ENCODE measurements at places on chromosomes 2 and 18.

DNA sequence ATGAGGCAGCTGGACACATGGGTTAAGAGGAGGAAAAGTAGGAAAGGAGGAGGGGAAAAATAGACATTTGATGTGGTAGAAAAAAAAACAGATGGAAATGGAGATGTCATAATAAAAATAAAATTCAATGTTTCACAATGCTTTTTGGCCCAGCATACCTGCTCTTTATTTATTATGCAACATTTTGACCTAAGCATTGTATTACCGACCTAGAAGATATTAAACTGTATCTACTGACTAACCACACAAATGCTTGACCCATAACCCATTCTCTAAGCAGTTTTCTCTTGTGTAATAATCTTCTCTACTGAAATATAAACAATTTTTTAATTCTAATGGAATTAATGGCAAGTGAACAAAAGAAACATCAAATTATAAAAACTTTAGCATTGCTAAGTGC, 362.3 kb downstream of the FBXO15 start:
- DNase-seq: no peak

GRCh38 chr2:112688086-112688880, 32.5 kb upstream of the NT5DC4 start:
- DNase-seq: no peak

- no peak for DNase-seq
Measured at GRCh38 chr2:105790461-105791149, 45.9 kb downstream of the NCK2 start.

DNA sequence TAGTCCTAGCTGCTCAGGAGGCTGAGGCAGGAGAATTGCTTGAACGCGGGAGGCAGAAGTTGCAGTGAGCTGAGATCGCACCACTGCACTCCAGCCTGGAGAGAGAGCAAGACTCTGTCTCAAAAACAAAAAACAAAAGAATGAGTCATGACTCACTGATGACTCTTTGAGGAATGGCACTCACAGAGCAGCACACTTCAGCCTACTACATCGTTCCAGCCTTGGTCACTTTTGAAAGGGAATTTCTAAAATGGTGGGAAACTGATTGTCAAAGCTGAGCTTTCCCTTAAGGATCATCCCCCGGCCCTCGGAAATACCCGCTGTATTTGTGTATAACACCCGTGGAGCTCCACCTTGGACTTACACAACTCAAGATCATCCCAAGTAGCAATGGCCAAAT, 217.3 kb upstream of the HS6ST1 start:
- peak; percentile 70 for DNase-seq

Measured in H4 (cell line).